ENCODE measurements at places on chromosomes 2 and 18. TPM values are rescaled to one million over a fixed set of nuclear protein-coding genes. Genes with fewer than 3 reads are reported as not detected.

Gene CRYGC
- polyA plus RNA-seq = not detected

Gene HOXD4
- not detected for polyA plus RNA-seq

Gene HYCC2
- 19.8 TPM for polyA plus RNA-seq

Gene CCDC138
- 3.6 TPM for polyA plus RNA-seq

Gene CHRND
- not detected for polyA plus RNA-seq

Gene LONRF2
- 7.2 TPM for polyA plus RNA-seq

Gene CPLX4
- 1.4 TPM for polyA plus RNA-seq

Gene C2orf78
- polyA plus RNA-seq = not detected

Gene MCEE
- polyA plus RNA-seq = 82.9 TPM

Gene TRPM8
- polyA plus RNA-seq = 3.0 TPM

Gene AGXT
- polyA plus RNA-seq = not detected

Gene TGIF1
- polyA plus RNA-seq = 0.54 TPM

Gene COLEC11
- 46.8 TPM for polyA plus RNA-seq

Gene ZAP70
- not detected for polyA plus RNA-seq

Gene SCN3A
- polyA plus RNA-seq = 12.8 TPM
